PC-9 (cell line): ENCODE measurements at places on chromosomes 1 and 21. TPM values are rescaled to one million over a fixed set of nuclear protein-coding genes. Genes with fewer than 3 reads are reported as not detected.
A peak's percentile ranks its signal among the peaks of the same experiment; 100 is the strongest.

DNA sequence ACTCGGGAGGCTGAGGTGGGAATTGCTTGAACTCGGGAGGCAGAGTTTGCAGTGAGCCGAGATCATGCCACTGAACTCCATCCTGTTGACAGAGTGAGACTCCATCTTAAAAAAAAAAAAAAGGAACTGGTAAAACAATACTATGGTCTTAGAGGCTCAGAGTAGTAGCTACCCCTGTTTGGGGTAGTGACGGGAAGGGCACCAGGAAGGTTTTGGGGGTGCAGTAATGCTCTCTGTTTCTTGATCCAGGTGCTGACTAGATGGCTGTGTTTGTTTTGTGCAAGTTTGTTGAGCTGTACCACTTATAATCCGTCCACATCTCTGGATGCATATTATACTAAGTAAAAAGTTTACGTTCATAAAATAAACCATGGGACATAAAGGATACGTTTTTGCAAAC lies 765.8 kb upstream of the TPTE start:
- no peak for DNase-seq

GRCh38 chr1:53470584-53470983 lies 11.4 kb downstream of the DMRTB1 start:
- DNase-seq = peak; percentile 20

DNA sequence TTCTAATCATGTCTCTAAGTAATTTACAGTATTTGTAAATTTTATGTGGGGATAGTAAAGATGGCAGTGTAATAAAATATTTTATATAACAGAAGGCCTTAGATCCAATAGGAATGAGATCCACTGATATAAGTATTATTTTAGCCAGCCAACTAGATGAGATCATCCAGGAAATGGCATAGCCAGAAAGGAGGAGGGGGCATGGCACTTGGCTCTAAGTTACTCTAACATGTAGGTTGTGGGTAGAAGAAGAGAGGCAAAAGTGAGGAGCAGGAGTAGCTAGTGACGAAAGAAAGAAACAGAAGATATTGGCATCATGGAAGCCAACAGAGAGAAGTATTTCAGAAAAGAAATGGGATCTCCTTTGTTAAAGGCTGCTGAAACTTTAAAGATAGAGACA lies 426.1 kb downstream of the PTPRC start:
- DNase-seq = no peak

KRTAP19-1 gene
- total RNA-seq = not detected in 2 replicates

DNA sequence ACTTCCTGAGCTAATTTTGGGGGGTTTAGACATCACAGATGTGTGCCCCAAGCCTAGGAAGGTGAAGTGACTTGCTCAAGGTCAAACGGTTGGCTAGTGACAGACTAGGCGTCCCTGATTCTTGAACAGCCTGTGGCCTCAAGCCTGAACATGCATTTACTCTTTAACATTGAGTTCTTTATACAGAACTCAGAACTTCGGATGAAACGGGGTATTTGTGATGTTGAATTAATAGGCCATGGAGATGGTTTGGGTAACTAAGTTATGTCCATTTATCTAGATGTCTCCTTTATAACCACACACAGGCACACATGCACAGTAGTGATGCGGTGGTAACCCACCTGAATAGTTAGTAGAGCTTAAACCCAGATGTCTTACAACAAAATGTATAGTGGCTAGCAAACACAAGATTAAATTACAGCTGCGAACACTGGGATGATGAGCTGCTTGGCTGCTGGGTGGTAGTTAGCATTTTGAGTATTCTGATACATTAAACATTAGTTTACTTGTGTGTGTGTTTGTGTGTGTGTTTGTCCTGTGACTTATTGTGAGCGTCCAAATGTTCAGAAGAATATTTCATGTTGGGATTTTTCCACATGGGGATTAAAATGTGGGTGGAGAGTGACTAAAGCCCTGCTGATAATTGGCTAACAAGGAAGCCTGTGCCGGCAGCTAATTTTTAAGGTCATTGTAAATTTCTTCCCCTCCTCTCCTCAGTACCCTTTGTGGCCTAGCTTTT lies 2.3 kb downstream of the ATP1A1 start:
- DNase-seq = peak; percentile 59

LCE1A gene
- total RNA-seq = not detected in 2 replicates

NR0B2 gene
- total RNA-seq = not detected in 2 replicates

GRCh38 chr1:215256936-215257679 lies 174.6 kb downstream of the KCNK2 start:
- no peak for DNase-seq

HSD11B1 gene
- not detected in 2 replicates for total RNA-seq
